T-helper 1 cell (primary cell): ENCODE measurements at places on chromosomes 11 and 22.
A peak's percentile ranks its signal among the peaks of the same experiment; 100 is the strongest.

DNA sequence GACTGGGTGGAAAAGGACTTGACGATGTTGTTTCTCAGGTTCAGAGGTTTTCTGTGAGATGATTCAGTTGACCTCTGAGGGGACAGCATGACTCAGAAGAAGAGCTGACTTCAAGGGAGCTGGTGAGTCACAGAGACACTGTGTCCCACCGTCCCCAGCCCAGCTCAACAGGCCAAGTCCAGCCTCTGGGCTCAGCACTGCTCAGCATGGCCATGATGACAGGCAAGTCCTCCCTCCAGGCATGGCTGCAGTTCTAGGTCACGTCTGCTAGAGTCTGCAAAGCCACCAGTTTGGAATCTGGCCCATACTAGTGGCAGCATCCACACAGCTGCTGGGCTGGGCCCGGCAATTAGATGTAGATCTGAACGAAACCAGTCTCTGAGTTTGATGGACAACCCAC lies 12.9 kb downstream of the TRIM29 start:
- DNase-seq = no peak

- DNase-seq = no peak
These were observed 384.1 kb downstream of the NELL1 start for GRCh38 chr11:21053466-21053865.

GRCh38 chr11:84056653-84057376 lies 770.6 kb upstream of the CCDC90B start:
- no peak for DNase-seq

DNA sequence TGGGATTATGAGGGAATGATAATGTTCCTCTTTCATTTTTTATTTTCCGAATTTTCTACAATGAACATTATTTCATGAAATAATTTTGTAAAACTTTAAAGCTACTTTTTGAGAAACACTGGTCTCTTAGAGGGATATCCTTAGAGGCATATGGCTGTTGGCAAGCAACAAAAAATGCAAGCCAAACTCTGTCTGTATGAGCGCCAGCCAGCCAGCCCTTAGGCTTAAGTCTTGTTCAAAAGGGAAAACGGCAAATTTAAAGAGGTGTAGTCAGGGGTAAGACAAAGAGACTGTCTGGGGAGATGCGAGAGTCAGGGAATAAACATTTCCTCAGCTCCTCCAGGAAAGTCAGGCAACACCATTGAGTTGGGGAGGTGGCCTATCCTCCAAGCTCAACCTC lies 22.5 kb downstream of the ASCC2 start:
- no peak for DNase-seq

DNA sequence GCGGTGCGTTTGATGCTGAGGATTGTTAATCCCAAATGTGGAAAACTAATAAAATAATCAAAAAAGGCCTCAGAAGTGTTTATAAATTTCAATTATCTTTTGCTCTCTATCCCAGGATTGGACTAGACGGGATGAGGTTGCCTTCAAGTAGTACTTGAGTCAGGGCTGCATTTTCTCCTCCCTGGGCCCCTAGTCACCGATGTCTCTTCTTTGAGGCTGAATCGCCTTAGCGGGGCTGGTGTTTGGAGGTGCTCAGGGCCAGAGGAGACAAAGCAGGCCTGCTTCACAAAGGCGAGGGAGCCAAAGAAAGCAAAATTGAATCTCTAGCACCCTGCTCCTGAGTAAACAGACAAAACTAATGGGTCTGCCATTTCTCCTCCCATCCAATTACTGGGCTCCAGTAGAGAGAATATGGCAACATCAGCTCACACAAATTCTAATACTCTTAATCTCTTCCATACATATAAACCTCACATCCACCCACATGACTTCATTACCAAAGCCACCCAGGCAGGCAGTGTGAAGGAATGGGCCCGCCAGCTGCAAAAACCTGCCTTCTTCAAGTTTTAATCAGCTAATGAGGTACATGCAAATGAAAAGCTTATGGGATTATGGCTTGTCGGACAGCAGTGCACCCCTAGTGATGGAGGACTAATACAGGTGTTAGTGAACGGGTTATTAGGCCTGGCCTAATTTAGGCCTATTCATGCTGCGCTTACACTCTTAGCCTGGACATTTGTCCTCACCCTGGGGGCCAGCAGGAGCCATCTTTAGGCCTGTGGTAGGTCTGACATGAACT lies 52.7 kb upstream of the HTATIP2 start:
- DNase-seq = no peak

DNA sequence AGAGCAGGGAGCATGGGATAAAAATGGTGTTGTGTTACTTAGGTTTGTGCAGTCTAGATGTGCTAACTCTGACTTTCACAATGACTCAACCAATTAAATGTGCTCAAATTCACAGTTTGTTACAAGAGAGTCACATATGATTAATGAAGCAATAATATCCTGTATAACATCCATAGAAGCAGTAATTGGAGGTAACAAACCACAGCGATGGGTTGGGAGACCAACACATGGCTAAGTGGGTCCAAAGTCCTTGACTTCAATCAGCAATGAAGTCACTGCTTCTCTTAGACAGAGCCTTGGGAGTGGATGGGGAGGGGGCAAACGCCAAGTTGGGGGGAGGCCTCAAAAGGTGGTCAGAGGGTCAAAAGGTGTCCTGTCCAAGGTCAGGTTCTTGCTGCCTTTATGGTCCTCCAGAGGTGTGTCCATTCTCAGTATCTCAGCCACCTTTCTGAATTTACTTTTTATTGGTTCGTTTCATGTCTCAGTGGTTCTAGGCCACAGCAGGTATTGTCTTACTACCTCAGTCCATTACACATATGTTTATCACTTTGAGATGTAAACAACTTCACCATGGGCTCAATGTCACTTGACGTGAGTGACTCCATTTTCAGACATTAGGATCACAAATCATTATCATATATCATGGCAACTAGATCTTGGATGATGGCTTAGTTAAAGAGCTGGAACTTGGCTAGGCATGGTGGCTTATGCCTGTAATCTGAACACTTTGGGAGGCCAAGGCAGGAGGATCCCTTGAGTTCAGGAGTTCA lies 32.4 kb downstream of the SLN start:
- no peak for DNase-seq

DNA sequence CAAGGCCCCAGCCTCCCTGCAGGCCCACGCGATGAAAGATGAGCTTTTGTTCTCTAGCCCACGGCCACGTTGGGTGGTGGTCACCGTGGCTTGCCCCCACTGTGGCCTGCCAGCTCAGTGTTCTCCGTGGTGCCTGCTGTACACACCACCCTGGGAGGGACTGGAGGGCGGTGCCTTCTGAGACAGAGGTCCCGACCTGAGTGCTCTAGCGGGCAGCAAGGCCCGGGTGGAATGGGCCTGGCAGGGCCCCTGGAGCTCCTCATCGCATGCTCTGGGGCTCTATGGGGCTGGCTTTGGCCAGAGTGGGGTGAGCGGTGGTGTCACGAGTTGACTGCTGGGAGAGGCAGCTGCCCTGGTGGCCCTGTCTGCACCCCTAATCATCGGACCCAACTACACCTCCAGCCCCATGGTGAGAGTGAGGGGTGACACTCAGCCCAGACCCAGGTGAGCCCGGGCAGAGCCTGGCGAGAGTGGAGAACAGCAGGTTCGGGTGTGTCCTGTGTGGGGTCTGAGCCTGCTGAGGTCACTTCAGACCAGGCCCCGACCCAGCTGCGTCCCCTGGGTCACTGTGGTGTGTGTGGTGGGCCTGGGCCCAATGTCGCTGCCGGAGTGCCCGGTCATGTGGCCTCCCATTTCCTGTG lies 541.9 kb downstream of the TBC1D22A start:
- no peak for DNase-seq

GRCh38 chr11:72146625-72147024 lies 11.1 kb downstream of the FOLR3 start:
- DNase-seq = no peak

GRCh38 chr11:125404811-125405790 lies 91.0 kb downstream of the FEZ1 start:
- peak; percentile 57 for DNase-seq

- DNase-seq = no peak
These were observed 16.4 kb downstream of the TOM1 start for GRCh38 chr22:35315855-35316745.

DNA sequence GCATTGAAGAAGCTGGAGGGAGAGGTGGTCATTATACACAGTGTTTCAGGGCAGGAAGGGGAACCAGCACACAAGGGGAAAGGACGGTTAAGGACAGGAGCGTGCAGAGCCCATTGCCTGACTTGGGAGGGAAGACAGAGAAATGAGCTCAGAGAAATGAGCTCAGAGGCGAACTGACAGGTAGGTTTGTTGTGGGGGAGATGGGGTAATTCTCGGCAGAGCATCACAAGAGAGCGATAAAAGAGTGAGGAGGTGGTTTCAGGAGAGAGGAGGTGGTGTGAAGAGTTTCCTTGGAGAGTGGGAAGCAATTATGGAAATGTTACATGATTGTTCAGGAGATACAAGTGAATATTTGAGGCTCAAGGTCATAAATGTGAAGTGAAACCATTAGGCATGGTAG lies 61.0 kb downstream of the MRGPRX1 start:
- DNase-seq = no peak

DNA sequence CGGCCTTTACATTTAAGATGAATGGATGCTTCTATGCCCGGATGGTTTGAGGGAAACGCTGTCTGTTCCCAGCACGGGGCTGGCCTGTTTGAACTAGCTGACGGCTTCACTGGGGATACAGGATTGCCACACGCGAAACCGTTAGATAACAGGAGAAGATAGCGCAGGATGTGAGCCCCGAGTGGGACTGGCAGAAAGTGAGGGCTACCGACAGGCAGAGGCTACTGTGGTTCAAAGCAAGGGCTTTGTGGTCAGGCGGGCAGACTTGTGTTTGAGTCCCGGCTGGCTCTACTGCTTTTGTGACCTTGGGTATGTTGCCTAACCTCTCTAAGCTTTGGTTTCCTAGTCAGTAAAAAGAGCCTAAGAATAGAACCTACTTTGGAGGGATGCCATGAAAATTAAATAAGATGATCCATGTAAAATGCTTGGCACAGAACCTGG lies 2.8 kb upstream of the OAF start:
- no peak for DNase-seq

DNA sequence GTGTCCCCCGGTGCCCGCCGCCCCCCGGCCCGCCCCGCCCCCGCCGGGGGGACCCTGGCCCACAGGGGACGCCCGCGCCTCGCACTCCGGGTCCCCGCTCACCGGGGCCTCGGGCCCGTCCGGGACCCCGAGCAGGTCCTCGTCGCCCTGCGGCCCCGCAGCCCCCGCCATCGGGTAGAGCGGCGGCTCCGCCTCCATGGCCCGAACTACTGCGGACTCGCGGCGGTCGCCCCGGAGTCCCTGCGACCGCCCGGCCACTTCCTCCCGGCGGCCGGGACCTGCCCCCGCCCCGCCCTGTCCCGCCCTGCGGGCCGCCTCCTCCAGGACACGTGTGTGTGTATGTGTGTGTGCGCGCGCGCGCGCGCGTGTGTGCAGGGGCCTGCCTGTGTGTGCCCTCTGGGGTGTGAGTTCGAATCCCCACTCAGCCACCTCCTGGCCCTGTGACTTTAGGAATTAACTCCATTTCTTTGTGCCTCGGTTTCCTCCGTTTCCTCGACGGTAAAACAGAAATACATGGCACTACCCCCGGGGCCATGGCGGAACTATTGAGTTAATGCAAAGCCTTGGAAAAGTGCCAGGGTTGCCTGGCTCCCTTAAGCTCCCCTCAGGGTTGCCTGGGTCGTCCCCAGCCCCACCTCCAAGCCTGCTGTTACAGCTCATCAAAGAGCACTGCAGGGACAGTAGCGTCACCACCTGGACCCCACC lies at the start of gene UNC93B1:
UNC93B1 (minus strand) TSS at position 252 of the 705 bp plus-strand sequence; CDS start at position 198, 54 bp downstream.
- DNase-seq = peak; percentile 57

DNA sequence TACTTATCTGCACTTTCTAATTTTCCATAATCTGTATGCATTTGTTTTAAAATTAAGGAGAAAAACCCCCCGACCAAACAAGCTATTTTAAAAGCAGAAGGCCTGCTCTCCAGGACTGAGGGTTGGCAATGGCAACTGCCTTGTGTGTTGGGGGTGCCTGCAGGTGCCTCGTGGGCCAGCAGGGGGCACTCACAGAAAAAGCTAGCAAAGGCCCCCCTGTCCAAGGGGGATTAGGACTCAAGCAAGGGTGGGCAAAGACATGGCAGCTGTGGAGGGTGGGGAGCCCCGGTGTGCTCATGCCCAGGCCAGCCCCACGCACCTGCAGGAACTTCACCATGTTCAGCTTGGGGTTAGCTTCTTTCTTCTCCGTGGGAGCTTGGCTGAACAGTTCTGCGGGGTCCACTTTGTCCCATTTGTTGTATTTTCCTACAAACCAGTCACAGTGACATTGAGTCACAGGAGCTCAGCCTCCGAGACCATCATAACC lies 10.3 kb downstream of the TOP3B start:
- no peak for DNase-seq

- DNase-seq = no peak
These were observed 29.6 kb downstream of the DHCR7 start for GRCh38 chr11:71418643-71419042.

DNA sequence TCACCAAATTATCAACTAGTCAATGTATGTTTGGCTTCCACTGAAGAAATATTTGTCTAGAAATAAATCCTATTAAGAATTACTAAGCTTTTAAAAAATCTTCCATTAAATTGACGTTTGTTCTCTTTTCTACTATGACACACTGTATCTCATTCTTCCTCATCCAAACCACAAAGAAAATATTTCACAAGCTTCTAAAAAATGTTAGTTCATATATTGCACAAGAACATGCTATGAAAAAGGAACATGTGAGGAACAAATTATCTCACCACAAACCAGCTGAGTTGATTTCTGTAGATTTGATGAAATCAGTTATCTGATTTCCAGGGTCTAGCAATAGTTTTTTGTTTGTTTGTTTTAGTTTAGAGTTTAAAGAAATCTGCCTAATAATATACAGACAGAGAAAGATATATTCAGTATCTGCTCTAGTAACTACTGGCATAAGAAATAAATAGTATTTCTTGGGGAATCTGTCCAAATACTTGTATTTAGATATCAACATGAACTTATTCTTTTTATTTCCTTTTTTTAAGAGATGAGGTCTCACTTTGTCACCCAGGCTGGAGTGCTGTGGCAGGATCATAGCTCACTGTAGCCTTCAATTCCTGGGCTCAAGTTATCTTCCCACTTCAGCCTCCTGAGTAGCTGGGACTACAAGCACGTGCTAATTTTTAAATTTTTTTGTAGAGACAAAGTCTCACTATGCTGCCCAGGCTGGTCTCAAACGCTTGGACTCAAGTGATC lies 161.7 kb downstream of the ATG16L2 start:
- DNase-seq = no peak

- DNase-seq = no peak
These were observed 283.5 kb downstream of the SWAP70 start for GRCh38 chr11:9947231-9947864.

DNA sequence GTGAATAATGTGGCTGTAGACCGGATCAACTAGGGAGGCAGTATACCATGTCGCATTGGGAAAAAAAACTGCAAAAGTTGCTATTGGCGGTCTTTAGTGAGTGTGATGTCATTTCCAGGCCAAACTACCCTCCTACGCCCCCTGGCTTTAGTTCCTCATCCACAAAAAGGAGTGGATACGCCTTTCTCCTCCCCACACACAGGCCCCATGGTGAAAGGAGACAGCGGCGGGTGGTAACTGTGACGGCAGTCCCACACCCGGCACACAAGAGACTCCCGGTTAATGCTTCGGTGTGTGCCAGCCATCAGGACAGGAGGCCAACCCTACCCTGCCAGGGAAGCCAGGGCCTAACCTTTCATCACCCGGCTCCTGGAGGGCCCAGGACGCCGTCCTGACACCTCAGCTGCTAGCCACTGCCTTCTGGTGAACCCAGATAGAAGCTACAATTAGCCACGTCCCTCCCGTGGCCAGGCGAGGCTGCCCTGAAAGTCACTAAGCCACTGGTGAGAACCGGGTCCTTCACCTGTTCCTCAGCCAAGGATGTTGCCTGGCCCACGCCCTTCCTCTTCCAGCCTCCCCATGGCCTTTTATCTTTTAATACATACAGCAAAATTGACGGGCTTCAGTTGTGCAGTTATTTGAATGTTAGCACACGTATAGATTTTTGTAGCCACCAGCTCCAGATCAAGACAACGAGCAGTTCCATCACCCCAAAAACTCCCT lies 10.8 kb downstream of the TP53I11 start:
- no peak for DNase-seq
